ENCODE measurements at places on chromosomes 2 and 18.

DNA sequence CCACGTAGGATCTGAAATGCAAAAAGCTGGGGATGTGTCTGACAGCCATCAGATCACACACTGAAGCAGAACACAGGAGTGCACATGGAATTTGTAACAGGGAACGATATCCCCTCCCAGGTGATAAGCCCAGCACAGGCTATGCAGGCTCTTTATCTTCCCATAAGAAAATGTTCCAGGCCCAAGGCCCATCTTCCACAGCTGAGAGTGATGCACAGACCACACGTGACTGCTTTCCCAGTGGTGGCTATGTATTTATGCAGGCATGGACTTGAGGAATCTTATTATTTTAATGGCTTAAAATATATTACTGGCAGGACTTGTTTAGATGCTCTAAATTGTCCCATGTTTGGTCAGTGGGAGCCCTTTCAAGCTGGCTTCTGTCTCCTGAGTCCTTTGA, 70.5 kb upstream of the AFF3 start:
- no peak for DNase-seq

DNA sequence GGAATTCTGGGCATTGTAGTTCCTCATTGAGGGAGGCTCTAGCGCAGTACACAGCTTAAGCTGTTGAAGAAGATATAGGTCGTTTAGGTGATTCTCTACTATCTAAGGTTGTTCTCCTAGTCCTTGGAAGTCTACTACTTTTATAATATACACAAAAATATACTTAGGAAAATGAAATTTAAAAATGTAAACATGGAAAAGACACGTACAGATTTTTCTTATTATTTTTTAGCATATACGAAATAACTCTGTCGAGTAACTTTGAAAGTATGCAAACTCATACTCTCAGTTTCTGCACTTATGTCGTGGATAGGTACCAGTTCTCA, 272 bp upstream of the FASTKD1 start:
- no peak for DNase-seq

DNA sequence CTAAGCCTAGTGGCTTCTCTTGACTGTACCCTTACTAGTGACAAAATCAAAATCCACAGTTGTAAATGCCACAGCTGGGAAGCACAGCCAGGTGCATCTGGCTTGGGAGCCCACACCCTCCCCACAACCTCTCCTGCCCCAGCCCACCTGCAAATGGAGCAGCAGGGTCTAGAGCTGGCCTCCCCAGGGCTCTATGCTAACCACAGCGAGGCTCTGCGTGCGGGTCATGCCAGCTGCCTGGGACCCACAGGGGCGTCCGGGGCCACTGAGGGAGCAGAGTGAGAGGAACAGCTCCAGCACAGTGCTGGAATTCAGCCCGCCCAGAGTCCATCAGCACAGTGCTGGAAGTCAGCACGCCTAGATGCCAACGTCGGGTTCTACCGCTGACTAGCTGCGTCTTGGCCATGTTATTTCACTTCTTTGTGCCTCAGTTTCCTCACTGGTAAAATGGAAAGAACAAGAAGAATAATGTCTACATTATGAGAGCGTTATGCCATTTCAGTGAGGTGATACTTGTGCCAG, 109.1 kb upstream of the ID2 start:
- no peak for DNase-seq

DNA sequence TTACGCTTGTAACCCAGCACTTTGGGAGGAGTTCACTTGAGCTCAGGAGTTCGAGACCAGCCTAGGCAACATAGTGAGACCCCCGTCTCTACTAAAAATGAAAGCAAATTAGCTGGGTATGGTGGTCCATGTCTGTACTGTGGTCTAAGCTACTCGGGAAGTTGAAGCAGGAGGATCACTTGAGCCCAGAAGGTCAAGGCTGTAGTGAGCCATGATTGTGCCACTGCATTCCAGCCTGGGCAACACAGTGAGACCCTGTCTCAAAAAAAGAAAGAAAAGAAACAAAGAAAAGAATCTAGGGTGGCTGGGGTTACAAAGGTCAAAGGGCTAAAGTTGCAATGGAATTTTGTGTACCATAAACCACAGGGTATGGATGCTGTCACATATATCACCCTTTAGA, 41.3 kb downstream of the KIF3C start:
- DNase-seq, result no peak

DNA sequence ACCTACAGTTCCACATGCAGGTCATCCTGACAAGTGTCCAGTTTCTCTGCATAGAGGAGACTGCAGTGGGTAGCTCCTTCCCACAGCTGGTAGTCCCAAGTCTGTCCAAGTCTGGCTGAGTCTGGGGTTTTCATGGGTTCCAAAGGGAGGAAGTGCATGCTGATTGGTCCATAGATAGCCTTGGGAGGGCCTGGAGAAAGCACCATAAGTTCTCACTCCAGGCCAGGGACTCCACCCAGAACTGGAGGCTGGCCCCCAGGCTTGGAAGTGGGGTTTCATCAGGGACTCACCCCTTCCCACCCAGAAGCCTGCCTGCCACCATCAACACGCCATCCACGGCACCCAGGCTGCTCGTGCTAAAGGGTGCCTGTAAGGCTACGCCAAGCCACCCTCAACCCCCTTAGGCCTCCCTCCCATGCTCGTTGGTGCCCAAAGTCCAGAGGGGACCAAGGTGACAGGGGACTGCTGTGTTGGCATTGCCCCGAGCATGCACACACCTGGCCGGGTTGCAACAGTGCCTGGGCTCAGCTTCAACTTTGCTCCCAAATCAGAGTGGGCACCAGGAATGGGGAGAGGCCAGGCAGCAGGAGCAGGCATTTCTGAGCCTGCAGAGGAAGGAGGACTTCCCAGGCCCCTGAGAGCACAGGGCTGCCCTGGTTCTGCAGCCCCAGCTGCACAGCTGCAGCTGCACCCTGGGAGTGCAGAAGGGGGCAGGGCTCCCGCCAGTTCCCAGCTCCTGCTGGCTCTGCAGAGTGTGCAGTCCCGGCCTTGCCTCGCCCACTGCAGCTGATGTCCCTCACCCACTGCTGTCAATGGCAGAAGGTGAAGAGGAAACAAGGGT, 116.5 kb upstream of the MAP2 start:
- DNase-seq, result no peak

DNA sequence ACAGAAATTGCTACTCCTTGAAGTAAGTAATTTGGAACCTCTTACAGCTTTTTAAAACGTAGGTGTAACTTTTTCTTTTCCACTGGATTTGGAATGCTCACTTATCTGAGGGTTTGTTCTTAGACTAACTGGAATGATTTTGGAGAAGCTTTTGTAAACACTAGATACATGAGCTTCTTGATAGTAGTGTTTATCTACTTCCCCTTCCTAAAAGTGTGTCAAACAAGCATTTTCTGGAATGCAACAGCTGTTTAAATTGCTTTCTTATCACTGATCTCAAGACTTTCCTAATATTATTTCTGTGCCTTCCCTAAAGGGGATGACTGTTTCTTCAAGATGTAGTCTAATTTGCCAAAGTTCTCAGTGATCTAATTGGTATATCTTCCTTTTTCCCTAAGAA, 282.6 kb downstream of the CCDC178 start:
- DNase-seq, result no peak

DNA sequence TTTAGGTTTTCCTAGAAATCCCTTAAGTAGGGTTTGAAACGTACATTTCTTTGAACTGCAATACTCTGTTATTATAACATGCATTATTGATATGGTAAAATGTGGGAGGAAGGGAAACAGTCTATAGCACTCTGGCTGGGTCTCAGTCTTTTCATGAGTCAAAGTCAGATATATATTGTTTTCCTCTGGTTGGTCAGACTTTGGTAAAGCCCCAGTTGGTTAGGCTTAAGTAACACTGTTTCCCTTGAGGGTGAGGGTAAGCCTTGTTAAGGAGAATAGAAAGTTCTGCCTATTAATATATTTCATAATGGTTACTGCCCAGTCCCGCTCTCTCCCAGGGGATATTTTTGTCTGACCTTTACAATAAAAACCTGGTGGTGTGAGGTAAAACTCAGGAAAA, 44.7 kb upstream of the TNP1 start:
- no peak for DNase-seq

DNA sequence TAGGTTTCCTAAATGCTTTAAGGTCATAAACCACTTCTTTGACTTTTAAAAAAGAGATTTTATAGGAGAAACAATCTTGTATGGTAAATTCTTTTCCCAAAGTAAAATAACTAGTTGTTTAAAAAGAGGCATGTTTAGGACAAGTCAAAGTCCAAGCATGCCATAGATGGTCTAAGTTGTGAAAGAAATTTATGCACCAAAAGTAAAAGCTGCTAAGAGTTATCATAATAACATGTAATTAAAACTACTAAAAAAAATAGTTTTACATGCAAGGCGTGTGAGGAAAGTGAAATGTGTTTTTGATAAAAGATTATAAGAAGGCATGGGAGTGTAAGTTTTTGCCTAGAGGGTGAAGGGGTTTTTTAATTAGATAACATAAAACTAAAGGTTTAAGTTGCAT, 22.5 kb downstream of the FAM210A start:
- no peak for DNase-seq

- DNase-seq, result no peak
Measured at GRCh38 chr2:64846177-64846576, 143.0 kb upstream of the SLC1A4 start.

All from Panc1 (cell line).